ENCODE measurements at places on chromosomes 5 and 9.
A peak's percentile ranks its signal among the peaks of the same experiment; 100 is the strongest.

DNA sequence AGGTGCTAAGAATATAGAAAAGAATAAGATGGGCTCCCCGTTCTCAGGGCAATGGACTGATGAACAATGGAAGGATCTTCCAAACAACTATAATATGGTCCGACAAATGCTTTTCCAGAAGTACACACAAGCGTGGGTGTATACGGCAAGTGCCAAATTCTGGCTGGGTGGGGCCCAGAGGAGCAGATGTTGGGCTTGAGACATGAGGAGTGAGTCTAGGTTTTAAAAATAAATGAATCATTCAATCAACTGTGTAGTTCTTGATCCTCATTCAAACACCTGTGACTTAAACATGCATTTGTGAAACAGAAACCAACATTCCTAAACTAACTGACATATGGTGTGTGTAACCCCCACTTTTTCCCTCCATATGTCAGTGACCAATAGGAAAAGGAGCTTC, 47.9 kb downstream of the MFAP3 start:
- DNase-seq, result no peak

DNA sequence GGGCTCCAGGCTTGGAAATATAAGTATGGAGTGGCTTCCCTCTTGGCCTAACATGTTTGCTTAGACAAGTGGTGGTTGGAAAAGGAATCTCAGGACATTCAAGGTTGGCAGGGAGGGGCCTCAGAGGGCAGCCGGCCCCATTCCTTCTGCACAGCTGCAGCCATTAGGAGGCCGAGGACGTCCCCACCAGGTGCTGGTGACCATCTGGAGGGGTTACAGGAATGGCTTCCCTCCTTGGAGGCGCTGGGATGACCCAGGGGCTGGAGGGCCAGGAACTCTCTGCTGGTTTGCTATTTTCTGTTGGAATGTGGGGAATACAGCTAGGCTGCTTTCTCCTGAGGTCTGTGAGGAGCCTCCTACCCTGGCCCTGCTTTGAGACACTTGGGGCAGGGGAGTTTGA, 18.5 kb downstream of the STC2 start:
- no peak for DNase-seq

GRCh38 chr9:98516897-98517503, 191.7 kb downstream of the GABBR2 start:
- DNase-seq, result no peak

DNA sequence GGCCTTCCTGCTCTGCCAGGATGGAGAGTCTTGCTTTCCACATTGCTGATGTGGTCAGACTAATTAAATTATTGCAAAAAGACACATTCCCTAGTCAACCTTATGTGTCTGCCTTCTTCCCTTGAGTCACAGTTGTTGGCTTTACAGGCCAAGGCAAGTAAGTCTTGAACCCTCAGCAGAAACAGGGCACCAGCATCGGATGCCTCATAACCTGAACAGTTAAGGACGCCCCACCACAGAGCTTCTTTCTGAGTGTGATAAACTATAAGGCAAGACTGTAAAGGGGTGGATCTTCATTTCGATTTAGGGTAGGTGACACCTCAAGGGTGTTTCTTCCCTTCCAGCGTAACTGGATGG, 670 bp upstream of the KIF2A start:
- DNase-seq, result no peak

DNA sequence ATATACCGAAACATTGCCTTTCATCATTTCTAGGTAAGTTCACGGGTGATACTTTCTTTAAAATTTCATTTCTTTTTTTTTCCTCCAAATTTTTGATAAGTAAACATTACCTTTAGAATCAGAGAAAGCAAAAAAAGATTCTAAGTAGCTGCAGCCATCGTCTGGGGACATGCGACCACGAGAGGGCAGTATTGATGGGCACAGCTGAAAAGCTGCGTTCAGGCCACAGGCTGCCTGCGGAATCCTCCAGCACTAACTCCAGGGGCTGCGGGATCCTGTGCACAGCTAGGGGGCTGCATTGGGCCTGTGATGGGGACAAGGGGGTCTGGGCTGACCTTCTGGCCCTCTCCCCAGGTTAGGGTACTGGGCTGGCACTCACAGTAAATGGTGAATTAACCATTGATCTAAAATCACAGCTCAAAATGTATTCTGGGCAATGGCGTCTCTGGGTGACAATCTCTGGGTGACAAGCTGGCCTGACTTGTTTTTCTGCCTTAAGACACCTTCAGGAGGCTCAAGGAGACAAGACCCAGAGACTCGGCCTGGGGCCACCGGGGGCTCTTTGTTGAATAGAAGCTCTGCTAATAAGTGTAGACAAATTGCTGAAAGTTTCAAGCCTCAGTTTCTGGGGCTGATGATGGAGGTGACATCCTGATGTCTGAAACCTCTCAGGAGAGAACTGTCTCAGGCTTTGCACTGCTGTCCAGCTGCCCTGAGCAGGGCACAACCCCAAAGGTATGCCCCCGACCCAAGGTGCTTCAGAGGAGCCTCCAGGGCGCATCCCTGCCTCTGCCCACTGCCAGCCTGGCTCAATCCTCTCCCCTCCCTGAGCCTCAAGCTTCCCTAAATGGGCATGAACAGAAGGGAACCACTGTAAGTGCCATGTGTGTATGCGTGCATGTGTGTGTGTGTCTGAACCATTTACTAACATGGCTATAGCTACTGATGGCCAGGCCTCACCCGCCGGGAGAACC, 44.3 kb upstream of the SARDH start:
- DNase-seq, result peak; percentile 63

GRCh38 chr5:151414536-151414935, 32.9 kb upstream of the SLC36A1 start:
- no peak for DNase-seq

DNA sequence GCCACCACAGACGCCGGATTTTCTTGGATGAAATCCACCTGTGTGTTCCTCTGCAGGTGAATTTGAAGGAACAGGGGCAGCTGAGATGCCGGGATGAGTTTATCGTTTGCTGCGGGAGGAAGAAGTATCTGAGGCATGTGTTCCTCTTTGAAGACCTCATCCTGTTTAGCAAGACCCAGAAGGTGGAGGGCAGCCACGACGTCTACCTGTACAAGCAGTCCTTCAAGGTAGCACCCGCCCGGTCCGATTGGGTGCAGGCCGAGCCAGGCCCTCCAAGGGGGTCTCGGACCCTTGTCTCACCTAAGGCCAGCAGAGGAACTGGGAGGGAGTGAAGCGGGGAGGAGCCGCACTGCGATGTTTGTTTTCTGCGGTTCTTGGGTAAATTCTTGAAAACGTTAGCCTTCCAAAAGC, 18.4 kb upstream of the LRRC14B start:
- peak; percentile 5 for DNase-seq

- DNase-seq, result no peak
These were observed 123.3 kb downstream of the ST8SIA4 start for GRCh38 chr5:100779669-100780375.

DNA sequence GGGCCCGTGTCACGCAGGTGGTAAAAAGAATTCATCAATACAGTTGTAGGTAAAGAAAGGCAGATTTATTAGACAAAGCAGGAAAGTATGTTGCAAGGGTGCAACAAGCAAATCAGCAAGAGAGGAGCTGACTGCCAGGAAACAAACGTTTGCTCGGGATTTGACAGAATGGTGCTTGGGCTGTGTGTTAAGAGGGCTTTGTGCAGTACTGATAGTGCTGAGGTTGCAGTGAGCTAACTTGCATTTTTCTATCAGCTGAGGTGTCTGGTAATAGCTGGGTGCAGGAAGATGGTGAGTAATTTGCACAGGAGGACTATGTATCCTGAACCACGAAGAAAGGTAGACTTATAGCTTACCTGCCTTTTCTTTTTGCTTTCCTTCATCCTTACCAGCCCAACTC, 3.9 kb upstream of the RARS1 start:
- no peak for DNase-seq

- DNase-seq, result no peak
These were observed 140.0 kb upstream of the TAF11L2 start for GRCh38 chr5:17358031-17358430.

GRCh38 chr5:113108485-113108884, 131.9 kb downstream of the DCP2 start:
- DNase-seq, result no peak

- no peak for DNase-seq
These were observed 48.0 kb downstream of the UBE2QL1 start for GRCh38 chr5:6496636-6497035.

GRCh38 chr5:149007174-149007573, 55.7 kb downstream of the SH3TC2 start:
- no peak for DNase-seq

DNA sequence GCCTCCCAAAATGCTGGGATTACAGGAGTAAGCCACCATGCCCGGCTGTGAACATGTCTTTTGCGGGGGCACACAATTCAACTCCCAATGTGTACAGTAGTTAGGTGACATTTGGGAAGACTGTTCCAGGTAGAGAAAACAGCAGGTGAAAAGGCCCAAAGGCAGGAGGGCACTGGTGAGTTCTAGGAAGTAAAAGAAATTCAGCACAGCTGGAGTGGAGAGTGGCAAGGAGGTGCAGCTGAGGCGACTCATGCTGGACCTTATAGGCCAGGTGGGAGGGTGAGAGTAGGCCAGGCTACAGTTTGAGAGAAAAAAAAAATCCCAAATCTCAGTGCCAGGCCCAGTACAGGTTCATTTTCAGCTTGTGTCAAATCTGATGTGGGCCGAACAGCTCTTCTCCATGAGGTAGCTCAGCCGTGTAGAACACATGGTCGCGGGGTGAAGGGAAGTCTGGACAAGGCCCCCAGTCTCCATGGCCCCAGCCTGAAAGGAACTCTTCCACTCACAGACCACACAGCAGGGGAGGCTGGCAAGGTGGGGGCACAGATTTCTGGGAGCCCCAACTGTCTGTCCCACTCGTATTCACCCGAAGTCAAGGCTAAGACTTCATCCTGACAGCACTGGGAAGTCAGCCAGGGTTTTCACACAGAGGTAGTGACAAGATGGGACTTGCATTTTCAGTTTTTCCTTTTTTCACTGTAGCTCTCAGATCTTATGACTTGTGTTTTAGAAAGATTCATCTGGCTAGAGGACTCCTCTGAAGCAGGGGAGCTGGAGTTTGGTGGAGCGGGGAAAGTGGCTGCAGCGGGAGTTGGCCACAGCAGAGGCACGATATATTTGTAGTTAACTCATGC, 4.5 kb upstream of the HNRNPAB start:
- no peak for DNase-seq

DNA sequence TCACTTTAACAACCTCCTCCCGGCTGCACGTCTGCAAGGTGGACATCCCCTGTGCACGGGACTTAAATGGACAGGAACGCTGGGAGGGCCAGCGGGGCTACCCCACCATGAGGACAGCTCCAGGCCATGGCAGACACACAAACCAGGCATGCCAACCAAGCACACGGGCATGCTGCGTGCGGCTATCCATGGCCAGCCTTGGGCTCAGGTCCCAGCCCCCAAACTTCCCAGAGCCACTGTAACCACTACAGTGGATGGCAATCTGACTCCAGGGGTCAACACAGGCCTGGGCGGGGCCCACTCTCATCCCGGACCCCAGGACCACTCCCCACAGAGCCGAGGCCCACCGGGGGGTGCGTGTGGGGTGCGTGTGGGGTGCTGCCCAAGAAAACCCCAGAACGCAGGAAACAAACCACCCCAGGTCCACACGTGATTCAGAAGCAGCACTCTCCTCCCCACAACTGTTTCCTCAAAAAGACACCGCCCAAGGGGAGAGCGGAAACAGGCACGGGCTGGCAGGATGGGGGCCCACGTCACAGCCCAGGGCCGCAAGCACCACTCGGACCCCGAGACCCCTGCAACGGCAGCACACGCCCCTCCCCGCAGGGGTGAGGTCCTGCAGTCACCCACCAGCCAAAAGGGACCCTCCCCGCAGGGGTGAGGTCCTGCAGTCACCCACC, 7.4 kb downstream of the SLC12A7 start:
- DNase-seq, result no peak

GRCh38 chr5:5381310-5381913, 41.1 kb upstream of the ICE1 start:
- DNase-seq, result no peak

- DNase-seq, result no peak
These were observed 85.0 kb upstream of the RARS1 start for GRCh38 chr5:168401226-168401625.

DNA sequence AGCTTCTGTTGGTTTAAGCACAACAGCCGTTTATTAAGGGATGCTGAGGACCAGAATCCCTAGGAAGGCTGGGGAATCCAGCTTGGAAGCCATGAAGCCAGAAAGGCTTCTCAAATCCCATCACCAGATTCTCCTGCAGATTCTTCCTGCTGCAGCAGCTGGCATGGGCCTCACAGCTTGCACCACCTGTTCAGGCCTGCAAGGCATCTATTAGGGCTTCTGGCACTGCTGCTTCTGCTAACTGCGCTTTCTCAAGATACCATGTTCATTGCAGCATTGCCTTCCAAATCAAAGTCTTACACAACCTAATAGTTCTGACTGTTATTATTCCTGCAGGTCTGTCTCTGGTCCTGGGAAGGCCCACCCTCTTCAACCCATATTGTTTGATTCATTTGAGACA, 51.2 kb upstream of the ZNF366 start:
- no peak for DNase-seq

GRCh38 chr5:174571662-174572397, 152.6 kb upstream of the MSX2 start:
- no peak for DNase-seq

DNA sequence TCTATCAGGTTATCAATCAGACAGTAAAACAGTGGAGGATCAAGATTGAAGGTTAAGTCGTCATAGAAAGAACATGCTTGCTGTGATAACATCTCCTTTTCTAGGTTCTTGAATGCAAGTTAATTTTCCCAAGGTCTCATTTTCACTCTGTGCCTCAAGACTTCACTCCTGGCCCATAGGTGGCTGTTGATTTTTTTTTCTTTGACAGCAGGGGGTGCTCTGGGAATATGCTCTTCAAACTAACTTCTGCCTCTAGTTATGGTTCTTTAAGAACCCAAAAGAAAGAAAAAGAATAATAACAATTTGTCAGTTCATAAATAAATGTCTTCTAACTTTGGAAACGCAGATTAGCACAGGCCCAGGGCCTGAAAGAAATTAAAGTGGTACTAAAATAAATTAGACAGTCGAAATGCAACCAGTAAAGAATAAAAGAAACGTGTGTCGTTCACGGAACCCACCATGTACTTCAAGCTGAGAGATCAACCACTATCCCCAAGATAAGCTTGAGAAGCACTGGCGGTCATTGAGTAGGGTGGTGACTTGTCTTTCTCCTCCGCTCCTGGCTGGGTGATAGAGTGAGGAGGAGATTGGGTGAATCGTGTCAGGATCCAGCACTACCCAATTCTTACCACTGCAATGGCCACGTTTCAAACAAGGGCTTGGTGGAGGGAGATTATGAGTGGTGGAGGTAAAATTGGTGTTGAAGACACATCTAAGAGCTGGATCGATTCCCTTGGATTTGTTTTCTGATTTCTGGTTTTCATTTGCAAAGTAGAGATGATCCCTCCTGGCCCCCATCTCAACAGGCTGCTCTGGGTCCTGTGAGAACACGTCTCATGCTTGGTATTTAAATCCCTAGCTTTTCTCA, 93.4 kb upstream of the IRX4 start:
- DNase-seq, result no peak
